ENCODE measurements at places on chromosomes 3 and 15.

DNA sequence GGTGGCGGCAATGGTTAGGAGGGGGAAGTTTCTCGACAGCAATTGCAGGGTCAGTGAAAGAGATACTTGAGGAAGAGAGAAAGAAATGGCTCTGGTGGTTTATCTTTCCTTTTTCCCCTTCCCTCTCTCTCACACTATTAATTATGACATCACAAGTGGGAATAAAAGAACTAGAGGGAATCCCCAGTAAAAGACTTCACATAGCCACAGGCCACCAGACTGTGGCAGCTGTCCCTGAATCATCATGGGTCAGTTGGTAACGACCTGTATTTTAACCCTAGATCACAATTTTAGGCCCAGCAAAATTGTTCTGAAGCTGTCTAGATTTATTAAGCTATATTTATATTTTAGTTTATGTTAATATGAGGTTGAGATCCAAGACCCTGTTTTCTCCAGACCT, 40.3 kb downstream of the MBNL1 start:
- DNase-seq: no peak

DNA sequence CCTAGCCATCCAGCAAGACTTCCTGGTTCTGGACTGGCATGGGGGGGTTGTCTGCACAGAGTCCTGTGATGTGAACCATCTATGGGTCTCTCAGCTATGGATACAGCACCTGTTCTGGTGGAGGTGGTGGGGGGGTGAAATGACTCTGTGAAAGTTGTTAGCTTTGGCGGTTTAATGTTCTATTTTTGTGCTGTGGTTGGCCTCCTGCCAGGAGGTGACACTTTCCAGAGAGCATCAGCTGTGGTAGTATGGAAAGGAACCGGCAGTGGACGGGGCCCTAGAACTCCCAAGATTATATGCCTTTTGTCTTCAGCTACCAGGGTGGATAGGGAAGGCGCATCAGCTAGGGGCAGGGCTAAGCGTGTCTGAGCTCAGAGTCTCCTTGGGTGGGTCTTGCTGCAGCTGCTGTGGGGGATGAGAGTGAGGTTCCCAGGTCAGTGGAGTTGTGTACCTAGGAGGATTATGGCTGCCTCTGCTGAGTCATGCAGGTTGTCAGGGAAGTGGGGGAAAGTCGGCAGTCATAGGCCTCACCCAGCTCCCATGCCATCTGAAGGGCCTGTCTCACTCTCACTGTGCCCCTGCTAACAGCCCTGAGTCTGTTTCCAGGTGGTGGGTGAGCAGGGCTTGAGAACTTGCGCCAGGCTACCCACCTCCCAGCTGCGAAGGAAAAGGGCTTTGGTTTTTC, 7.1 kb upstream of the LARS2 start:
- DNase-seq: peak; percentile 44

- DNase-seq: no peak
Observed at GRCh38 chr15:41284427-41285177, 47.8 kb downstream of the OIP5 start.

DNA sequence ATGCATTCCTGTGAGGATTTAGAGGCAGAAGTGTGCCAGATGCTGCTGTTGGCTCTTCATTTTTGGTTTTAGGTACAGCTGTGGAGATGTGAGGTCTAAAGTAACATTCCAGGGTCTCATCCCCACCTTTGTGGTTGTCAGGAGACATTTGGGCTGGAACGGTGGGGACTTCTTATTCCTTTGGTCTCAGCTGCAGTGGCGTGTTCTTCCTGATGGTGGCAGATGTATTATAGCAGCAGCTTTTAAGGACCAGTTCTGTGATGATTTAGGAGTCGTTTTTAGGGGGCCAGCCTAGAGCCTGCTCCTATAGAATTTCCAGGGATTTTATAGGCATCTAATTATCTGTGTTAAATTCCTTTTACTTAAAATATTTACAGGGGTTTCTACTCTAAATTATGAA, 221.0 kb upstream of the EOMES start:
- no peak for DNase-seq

GRCh38 chr3:106281221-106281620, 412.4 kb upstream of the CBLB start:
- DNase-seq: no peak

GRCh38 chr3:194756791-194757325, 71.2 kb downstream of the FAM43A start:
- DNase-seq: no peak

DNA sequence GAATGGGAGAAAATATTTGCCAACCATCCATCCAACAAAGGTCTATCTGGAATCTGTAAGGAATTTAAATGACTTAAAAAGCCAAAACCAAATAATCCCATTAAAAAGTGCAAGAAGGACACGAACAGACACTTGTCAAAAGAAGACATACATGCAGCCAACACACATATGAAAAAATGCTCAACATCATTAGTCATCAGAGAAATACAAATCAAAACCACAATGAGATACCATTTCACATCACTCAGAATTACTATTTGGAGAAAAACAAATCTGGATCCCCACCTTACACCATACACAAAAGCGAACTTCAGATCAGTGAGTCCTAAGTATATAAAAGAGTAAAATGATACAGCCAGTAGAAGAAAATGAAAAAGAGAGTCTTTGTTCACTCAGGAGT, 58.6 kb upstream of the MNS1 start:
- no peak for DNase-seq

GRCh38 chr3:64224826-64225610, at the start of gene PRICKLE2:
Gene PRICKLE2, minus strand, starts transcription at chr3:64225466. Its CDS starts 26,539 bp downstream, at chr3:64198927.
- DNase-seq: no peak

GRCh38 chr15:35533130-35534110, 12.5 kb downstream of the DPH6 start:
- no peak for DNase-seq

GRCh38 chr3:5464649-5465048, 277.1 kb downstream of the EDEM1 start:
- no peak for DNase-seq

- DNase-seq: no peak
Observed at GRCh38 chr3:129587566-129588210, 18.8 kb downstream of the PLXND1 start.

GRCh38 chr3:169634618-169635236, 28.8 kb downstream of the MECOM start:
- DNase-seq: no peak

GRCh38 chr15:42553554-42553953, 4.9 kb downstream of the HAUS2 start:
- DNase-seq: no peak

GRCh38 chr15:51160484-51160883, 65.8 kb upstream of the TNFAIP8L3 start:
- DNase-seq: no peak

GRCh38 chr15:57345584-57345983, 30.7 kb upstream of the CGNL1 start:
- DNase-seq: peak; percentile 40

- DNase-seq: no peak
Observed at GRCh38 chr3:11705049-11705448, 61.3 kb upstream of the VGLL4 start.

DNA sequence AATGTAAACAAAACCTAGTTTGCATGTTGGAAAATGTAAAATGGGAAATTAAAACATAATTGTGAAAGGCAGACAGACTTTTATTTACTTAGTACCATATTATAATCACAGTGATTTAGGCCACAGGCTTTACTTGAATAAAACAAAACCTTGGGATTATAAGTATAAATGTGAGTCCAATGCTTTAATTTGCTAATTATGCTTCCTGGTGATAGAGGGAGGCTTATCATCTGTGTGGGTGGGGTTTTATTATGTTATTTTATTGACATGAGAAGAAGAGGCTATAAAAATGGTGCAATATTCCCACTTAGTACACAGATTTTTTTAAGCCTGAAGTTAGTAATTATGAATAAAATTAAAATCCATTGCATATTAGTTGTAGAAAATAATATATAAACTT, 248.3 kb upstream of the TBL1XR1 start:
- DNase-seq: no peak

- DNase-seq: peak; percentile 85
Observed at GRCh38 chr3:107598926-107599771, 76.4 kb downstream of the BBX start.

DNA sequence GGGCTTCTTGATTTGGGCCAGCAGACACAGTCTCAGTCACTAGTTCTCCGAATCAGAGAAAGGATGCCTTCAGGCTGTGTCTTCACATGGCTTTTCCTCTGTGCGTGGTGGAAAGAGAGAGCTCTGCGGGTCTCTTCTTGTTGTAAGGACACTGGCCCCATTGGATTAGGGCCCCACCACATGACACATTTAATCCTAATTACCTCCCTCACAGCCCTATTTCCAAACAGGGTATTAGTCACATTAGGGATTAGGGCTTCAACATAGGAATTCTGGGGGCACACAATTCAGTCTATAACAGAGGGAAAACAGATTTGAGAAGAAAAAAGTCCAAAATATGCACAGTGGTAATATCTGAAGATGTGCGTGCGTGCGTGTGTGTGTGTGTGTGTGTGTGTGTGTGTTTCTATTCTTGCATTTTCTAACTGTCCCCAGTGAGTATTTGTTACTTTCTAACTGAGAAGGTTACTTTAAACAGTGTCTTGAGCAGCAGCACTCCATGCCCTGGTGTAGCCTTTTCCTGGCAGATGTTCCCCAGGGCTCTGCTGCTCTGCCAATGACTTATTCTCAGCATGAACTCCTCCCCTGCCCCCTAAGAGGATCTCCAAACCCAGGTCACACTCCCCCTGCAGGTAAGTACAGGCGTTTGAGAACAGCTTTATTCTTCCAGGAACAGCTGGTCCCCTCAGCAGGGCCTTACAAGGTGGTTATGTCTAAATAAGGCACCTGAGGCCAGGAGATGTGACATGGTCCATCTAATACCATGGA, 72.9 kb downstream of the RPL39L start:
- DNase-seq: peak; percentile 9

DNA sequence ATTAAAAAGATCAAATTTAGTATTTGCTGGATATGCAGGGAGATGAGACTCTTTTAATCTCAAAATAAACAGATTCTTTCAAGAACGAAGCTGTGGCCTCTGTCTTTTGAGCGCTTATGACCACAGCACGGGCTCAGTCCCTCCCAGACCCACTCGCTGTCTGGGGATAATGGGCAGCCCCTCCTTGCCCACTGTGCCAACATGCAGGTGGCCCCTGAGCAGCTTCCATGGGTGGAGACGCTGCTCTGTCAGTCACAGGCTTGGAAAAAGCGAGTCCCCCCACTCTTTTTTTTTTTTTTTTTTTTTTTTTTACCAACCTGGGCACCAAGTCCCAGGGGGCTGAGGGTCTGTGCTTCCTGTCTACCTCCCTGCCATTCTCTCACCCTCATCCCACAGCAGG, 150.9 kb downstream of the LRRK1 start:
- DNase-seq: no peak

- DNase-seq: no peak
Observed at GRCh38 chr3:194069421-194070219, 66.3 kb upstream of the HES1 start.

- DNase-seq: no peak
Observed at GRCh38 chr3:179801856-179802255, 149.0 kb downstream of the USP13 start.
